Pancreas (tissue), 10 donors: ENCODE measurements at places on chromosomes 6 and 20.
A peak's percentile ranks its signal among the peaks of the same experiment; 100 is the strongest.

DNA sequence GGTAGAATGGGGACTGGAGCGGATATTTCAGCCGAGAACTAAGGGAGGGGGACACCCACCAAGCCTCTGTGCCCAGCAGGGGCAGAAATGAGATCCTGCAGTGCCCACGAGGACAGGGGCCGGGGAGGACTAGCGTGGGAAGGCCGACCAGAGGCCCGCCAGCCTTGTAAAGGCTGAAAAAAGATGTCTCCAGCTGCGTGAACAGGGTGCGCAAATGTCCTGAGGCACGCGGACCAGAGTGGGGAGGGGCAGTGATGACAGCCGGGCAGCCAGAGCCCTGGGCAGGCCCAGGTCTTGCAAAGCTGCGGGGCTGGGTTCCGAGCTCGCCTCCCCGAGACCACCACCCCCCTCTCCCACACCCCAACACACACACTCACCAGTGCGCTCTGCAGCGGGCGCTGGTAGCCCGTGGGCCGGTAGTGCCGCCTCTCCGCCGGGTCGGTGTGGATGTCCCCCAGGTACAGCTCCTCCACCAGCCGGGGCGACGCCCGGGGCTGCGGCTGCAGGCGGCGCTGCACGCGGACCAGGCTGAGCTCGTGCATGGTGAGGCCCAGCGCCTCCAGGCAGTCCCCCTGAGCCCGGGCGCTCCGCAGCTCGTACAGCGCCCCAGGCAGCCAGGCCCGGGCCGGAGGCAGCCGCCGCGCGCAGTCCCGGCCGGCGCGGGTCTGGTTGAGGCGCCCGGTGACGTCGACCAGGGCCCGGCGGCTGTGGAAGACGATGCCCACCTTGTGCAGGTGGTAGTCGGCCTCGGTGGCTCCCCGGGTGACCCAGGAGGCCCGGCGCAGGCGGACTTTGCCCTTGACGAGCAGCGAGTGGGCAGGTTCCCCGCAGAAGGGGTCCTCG is 48.2 kb downstream of the APCDD1L start:
- DNase-seq = no peak

GRCh38 chr6:142944124-142945048 is 590 bp downstream of the HIVEP2 start:
- DNase-seq = peak; percentile 91

DNA sequence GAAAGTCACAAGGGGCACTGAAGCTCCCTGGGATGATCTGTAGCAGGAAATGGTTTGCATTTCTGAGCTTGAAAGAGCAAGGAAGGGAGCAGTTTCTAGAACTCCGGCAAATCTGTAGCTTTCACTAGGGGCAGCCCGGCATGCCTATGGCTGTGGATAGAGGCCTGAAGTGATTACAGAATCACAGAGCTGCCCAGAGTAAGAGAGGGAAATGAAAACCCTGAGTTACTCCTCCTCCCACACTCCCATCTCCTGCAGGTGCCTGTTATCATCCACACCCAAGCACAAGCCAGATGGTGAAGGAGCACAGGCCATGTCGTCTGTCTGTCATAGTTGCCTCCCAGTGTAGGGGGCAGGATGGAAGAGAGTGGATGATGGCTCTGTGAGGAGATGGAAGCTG is 37.1 kb downstream of the HLA-F start:
- DNase-seq = no peak

GRCh38 chr20:16451982-16452381 is 121.3 kb downstream of the KIF16B start:
- DNase-seq = no peak

DNA sequence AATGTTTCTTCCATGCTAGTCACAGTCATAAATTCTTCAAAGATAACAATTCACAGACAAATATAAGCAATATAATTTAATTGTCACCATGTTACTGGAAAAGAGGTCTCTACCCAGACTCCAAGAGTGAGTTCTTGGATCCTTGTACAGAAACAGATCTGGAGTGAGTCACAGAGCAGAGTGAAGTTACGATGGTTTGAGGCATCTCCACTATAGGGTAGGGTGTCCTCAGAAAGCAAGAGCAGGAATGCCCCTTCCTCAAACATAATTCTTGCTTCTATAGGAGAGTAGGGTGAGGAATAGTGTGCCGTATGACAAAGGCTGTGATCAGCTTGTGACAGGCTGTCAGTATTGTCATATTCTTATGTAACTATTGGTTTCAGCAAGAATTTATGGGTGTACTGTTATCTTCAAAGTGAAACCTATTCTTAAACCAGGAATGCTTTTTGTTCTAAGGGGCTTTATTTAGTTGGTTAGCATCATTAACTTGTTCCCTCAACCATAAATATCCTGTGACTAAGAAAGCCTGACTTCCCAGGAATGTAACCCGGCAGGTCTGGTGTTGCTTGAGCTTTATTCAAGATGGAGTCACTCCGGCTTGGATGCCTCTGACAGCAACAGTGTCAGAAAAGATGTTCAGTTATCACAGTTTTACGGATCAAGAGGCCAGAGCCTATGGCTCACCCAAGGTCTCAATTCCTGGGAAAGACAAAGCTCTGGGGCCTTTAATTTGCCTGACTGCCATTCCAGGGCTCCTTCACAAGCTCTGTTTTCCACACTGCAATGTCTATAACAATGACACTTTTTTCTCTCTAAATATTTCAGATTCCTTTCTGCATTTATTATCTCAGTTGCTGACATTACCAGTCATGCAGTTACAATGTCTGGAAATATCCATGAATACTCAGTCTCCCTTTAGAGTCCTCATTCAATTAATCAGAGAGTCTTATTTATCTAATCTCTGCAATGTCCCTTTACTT is 298.6 kb downstream of the C6orf118 start:
- no peak for DNase-seq

- DNase-seq = no peak
Observed at GRCh38 chr20:2122936-2123335, 21.3 kb downstream of the STK35 start.

GRCh38 chr6:168835991-168836390 is 395.0 kb downstream of the SMOC2 start:
- DNase-seq = no peak

DNA sequence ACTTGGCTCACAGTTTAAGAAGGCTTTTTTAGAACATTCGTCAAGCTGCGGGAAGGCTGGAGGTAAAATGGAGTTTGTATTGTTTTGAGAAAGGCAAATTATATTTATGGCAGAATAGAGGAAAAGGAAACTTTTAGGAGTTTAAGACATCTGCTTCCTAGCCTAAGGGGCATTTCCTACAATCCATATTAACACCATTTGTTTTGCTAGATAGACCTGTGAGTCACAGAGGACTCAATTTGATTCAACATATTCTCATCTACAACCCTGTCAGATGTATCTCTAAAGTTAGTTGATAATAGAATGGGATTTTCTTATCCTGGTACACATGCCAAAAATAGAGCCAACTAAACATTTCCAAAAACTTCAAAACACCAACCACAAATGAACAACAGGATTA is 35.0 kb downstream of the RCAN2 start:
- no peak for DNase-seq

- no peak for DNase-seq
Observed at GRCh38 chr6:45631396-45631795, 253.7 kb upstream of the SUPT3H start.

- no peak for DNase-seq
Observed at GRCh38 chr6:1230689-1231605, 81.0 kb upstream of the FOXQ1 start.

DNA sequence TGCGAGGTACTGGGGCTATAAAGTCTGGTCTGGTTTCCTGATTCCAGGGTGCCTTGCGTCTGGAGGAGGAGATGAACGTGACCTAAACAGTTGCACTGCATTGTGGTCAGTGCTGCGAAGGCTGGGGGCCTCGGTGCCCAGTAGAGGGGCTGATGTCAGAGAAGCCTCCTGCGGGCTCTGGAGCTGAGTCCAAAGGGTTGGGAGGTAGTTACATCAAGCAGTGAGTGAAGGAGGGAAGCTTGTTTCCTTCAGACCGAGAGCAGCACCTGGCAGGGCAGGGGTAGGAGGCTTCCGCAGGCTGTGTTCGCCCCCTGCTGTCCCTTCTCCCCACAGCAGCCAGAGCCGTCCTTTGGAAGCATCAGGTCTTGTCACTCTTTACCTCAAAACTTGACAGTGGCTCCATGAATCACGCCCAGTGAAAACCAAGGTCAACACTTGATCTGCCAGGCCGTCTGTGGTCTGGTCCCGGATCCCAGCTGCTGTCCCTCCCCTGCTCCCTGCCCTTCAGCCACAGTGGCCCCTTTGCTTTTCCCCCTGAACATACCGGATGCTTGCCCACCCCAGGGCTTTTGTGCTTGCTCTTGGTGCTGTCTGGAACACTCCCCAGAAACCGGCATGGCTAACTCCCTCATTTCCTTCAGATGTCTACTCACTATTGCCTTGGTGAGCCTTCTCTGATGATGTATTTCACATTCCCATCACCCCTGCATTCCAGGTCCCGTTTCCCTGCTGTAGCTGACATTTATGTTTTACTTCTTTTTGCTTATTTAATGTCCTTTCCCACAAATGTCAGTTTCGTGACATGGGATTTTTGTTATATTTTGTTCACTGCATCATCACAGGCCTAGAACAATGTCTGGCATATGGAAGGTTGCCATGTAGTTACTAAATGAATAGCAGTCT is 7.0 kb downstream of the DYNLRB1 start:
- DNase-seq = peak; percentile 19

GRCh38 chr6:166877906-166878305 is 78.4 kb downstream of the RNASET2 start:
- no peak for DNase-seq

DNA sequence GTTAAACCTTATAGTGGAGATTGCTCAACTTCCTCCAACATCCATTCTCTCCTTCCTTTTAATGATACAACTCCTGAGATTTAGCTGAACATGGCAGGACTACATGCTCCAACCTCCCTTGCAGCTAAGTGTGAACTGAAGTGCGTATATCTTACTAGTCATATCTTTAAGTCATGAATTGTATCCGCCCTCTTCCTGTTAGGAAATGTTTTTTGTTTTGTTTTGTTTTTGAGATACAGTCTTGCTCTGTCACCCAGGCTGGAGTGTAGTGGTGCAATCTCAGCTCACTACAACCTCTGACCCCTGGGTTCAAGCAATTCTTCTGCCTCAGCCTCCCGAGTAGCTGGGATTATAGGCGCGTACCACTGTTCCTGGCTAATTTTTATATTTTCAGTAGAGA is 8.8 kb upstream of the OSTM1 start:
- DNase-seq = no peak

GRCh38 chr6:6351511-6352025 is 31.1 kb upstream of the F13A1 start:
- DNase-seq = no peak

DNA sequence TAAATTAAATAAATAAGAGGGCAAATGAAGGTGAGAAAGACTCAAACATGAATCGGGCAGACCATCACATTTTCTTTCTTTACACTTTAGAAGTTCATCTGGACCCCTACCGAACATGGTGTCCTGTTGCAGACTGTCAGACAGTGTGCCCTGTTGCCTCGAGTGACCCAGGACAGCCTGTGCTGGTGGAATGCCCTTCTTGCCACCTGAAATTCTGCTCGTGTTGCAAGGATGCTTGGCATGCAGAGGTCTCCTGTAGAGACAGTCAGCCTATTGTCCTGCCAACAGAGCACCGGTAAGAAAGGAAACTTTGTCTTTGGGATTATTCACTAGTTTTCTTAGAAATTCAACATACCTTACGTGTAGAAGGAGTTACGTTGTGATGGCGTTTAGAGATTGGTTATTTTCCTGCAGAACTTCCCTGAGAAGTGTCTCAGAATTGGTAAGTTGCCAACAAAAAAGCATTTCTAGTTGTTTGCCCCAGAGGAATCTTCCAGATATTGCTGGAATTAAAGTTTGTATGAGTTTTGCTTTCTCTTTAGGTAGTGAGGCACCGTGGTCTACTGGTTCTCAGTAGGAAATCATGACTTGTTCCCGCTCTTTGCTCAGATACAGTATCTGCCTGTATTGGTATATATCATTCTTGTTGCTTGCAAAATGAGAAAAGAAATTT is 70.1 kb downstream of the RNF144B start:
- no peak for DNase-seq

DNA sequence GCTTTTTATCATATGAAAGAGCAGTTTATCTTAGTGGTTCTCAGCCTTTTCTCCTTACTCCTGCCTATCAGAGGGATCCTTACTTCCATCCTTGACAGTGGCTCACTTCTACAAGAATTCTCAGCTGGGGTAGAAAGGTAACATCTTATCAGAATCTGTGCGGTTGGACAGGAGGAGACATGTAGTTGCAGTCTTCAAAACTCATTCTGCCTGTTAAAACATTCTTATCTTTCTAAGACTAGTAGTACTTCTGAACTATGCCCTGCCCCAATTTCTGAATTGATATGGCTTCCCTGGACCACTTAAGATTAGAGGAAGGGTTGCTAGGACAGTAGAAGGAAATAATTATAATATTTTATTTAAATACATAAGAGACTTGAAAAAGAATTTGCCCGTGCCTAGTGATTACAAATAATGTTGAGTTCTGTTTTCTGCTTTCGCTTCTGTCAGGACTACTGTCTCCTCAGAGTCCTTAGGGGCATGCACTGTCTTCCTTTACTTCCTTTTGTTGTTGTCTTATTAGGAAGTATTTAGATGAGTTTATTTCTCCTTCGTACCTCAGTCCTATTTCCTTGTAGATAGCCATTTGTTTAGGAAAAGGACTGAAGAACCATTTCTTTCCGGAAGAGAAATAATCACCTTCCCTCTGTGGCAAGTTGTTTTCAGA is 24.9 kb downstream of the BLTP3A start:
- DNase-seq = no peak

GRCh38 chr6:143336446-143337152 is 113.9 kb downstream of the ADAT2 start:
- no peak for DNase-seq

DNA sequence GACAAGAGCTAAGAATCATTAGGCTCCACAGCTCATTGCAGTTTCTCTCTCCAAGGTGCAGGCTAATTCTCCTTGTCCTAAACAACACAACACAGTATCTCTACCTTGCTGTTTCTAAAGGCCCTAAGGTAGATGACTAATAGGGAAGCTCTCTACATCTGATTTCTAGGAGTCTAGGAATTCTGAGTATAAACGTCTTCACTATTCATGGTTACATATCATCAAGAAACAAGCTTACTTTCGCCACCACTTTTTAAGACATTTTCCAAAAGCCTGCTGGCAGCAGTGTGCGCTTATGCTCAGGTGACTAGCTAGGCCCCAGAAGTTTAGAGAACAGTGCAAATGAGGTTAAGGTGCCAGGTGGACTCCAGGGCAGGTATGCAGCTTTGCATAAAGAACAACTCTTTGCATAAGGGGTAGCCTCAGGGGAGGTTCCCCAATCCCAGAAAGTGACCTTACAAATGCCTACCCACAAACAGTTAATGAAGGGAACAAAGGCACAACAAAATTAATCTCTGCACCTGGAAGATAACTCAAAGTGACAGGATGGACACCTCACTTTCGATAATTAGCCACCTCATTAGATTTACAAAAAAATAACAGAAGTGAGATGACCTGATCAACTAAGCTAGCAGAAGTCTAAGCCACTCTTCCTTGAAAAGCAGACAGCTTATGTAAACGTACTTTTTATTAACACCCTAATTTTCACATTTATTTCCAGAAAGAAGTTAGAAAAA is 20.1 kb downstream of the B4GALT5 start:
- no peak for DNase-seq
